ENCODE measurements at places on chromosomes 2 and 18.

DNA sequence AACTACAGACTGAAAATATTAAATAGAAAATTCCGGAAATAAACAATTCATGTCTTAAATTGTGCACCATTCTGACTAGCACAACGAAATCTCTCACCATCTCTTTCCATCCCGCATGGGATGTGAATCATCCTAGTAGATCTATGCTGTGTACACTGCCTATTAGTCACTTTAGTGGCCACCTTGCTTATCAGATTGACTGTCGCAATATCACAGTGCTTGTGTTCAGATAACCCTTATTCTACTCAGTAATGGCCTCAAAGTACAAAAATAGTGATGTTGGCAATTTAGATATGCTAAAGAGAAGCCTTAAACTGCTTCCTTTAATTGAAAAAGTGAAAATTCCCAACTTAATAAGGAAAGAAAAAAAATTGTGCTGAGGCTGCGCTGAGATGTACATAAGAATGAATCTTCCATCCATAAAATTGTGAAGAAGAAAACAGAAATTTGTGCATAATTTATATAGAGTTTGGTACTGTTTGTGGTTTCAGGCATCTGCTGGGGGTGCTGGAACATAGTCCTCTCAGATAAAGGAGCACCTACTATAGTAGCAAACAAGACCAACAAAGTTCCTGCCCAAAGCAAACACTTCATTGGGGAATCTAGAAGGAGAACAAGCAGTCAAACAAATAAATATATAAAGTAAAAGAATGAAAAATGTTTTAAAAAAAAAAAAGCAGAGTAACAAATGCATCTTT lies 12.0 kb downstream of the PSMD1 start:
- peak; percentile 67 for DNase-seq

- DNase-seq: no peak
Observed at GRCh38 chr2:238973038-238973739, 125.3 kb downstream of the TWIST2 start.

GRCh38 chr2:173044686-173045085 lies 31.0 kb upstream of the MAP3K20 start:
- DNase-seq: no peak

GRCh38 chr2:71688530-71688929 lies 235.2 kb downstream of the DYSF start:
- no peak for DNase-seq

DNA sequence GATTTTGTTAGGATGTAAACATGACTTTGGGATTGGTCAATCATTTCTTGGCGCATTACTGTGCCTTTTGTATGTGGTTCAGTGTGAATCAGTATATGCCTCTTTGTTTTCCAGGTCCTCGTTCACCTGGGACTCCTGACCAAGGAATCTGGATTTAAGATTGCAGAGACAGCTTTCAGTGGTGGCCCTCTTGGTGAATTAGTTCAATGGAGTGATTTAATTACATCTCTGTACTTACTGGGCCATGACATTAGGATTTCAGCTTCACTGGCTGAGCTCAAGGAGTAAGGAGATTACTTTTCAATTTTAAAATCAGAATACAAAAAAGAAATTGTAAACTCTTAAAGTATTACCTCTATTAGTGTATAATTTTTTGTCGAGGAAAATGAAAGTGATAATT lies 87.6 kb downstream of the MGAT5 start:
- DNase-seq: no peak

- DNase-seq: no peak
Observed at GRCh38 chr2:74533464-74533863, 3.7 kb downstream of the HTRA2 start.

DNA sequence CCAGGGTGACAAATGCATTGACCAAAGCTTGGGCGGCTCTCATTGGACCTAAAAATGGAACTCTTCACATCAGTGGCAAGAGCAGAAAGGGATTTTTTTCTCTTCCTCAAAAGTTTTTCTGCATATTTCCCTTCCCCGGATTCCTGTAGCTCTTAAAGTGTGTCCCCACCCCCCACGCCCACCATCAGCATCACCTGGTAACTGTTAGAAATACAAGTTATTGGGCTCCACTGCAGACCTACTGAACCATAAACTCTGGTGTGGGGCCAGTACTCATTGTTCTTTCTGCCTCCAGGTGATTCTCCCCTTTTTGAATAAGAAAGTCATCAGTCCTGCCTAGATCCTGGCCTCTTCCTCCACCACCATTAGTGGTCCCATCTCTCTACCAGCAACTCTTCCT lies 1.3 kb upstream of the MYO5B start:
- DNase-seq: no peak

DNA sequence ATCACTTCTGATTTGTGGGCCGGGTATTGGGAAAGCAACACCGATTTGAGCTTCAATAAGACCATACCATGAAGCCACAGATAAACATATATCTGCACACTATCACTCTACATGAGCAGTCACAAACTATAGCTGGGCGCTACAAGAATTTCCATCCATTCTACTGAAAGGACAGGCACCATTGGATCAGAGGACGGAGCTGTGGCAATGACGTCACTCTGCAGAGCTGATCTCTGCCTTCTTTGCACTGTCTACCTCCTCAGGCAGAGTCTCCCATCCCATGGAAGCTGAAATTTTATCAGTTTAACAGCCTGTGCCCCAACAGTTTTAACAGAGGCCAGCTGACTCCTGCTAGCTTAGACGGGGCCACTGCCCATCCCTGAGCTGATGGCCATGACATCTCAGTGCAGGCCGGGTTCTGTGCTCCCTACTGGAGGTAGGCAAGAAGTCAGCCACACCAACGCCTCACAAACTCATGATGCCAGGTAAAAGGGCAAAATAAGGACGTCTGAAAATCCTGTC lies 389.6 kb upstream of the SALL3 start:
- DNase-seq: no peak

GRCh38 chr2:148875387-148876051 lies 492 bp downstream of the KIF5C start:
- no peak for DNase-seq

- DNase-seq: no peak
Observed at GRCh38 chr2:64635976-64636911, 17.5 kb downstream of the SERTAD2 start.

DNA sequence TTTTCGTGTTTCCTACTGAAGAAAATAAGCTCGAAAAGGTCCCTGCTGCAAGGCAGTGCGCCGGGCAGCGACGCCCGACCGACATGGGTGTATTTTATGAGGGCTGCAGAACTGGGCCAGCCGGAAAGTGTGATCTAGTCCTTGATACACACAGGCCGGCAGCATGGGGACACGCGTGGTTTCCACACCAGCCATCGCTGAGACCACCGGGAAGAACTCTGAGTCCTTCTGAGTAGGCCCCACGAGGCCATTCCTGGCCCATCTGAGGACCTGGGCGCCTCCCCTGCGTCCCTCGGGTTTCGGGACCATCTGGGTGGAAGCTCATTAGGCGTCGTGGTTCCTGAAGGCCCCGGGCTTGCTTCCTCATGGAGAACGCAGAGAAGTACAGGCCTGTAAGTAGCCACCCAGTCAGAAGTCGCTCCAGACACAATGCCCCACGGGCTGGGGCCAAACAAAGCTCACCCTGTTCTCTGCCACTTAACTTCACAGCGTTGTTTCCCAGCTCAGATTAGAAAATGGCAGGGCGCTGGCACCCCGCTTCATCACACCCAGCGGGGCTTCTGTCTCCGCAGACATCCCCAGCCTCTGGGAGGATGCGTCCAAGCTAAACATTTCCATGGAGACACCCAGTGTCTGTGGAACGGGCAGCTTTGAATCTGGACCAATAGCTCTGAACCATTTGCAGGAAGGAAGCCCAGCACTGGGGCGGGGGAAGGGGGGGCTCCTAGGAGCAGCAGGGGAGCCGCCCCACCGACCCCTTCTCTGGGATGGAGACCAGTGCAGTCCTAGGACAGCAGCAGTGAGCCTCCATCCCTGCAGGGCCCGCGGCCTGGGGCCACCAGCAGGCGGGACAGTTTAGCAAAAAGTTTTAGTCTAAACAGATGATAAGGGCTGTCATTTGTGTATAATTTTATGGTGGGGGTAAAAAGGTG lies 2.4 kb downstream of the NFATC1 start:
- no peak for DNase-seq

DNA sequence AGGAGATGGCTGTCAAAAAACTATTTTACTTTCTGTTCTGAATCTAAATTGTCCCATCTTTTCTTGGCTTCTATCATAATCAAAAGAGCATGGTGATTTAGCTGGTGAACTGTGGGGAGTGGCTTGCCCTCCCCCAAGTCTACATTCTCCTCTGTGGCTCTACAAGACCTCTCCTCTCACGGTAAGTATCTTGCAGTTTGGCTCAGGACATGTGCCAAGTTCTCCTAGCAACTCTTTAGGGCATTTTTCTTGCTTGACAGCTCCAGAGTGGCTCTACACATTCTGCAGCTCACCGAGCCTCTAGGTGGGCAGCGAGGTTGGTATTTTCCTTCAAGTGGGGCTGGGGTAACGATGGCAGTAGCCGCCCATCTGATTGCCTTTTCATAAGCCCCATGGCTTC lies 29.1 kb downstream of the SLC4A5 start:
- DNase-seq: no peak

- peak; percentile 48 for DNase-seq
Observed at GRCh38 chr2:231037731-231038482, 584 bp downstream of the C2orf72 start.

DNA sequence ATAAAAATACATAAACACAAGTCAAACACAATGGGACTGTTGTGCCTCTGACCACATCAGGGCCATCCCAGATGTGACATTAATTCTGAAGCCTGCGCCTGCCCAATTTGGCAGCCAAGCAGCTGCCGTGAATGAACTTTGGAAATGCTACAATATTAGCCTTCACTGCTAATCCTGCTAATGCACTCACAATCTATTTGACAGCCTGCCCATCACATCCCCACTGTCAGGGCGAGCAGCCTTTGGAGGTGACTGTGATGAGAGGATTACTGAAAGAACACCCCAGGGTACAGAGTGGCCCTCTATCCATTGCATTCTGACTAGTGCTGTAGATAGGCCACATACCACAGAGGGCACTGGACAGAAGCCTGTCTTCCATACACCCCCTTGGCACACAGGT lies 21.6 kb downstream of the OSR1 start:
- DNase-seq: no peak

DNA sequence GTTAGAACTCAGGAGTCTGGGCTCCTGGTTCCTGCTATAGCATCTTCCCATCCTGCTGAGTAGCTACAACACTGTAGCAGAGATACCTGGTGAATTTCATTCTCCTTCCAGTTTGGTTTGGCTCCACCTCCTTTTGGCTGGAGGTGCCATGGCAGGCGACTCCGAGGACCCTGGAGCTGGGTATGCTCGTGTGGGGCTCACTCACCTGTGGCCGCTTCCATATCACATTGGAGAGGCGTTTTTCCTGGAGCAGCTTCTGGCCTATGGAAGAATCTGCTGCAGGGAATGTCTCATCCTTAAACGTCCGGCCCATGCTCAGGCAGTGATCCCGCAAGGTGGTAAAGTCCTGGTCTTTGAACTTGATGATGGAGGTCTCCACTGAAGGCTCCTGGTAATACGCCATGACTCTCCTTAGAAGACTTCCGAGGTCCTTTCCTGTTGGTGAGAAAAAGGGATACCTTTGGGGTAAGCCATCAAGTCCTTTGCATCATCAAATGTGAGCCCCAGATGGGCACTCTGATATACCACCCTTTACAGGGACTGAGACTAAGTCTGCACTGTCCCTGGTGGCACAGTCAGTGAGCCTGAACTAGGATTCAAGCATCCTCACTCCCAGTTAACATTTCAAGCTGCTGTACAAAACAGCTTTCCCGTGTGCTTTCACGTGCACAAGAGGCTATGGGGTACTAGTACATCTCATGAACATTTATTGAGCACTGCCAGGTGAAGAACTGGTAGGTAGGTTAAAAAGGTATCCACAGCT lies 20.1 kb downstream of the CAPN13 start:
- no peak for DNase-seq

- DNase-seq: no peak
Observed at GRCh38 chr2:110858135-110858725, 125.9 kb downstream of the ACOXL start.

- DNase-seq: no peak
Observed at GRCh38 chr2:126222278-126222677, 433.7 kb upstream of the GYPC start.

DNA sequence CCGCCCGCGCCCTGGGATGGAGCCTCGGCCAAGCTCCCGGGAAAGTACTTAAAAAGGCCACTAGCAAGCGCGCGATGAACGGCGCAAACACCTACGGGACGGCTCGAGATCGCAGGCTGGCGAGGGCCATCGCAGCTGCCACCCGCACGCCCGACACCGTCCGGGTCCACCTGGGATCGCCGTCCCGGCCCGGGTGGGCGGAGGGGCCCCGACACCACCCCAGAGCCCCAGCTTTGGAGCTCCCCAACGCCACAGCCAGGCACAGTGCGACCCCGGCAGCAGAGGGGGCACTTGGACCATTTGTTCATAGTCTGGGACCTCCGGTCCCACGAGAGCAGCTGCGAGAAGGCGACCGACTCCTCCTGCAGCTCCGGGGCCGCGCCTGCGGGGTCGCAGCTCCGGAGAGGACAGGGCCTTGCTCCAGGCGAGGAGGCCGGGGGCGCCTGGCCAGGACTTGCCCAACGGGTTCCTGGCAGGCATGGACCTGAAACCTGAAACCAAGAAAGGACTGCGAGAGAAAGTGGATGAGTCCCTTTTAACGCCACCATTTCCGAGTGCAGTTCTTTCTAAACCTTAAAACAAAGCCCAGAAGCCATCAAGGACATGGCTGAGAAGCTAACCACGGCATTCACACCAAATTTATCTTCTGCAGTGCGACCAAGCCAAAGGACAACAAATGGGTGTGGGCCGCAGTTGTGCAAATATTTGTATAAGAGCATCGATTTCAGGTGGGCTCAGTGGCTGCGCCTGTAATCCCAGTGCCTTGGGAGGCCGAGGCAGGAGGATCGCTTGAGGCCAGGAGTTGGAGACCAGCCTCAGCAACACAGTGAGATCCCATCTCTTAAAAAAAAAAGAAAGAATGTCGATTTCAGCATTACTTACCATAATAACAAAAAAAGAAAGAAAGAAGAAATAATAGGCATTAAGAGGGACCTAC lies 54.0 kb upstream of the IMP4 start:
- no peak for DNase-seq

- DNase-seq: no peak
Observed at GRCh38 chr18:6557770-6558248, 143.1 kb upstream of the L3MBTL4 start.

GRCh38 chr18:8889489-8889888 lies 184.1 kb downstream of the MTCL1 start:
- no peak for DNase-seq

- DNase-seq: no peak
Observed at GRCh38 chr2:15642815-15643500, 51.3 kb downstream of the DDX1 start.

GRCh38 chr2:138035608-138036217 lies 71.4 kb downstream of the HNMT start:
- peak; percentile 47 for DNase-seq

- DNase-seq: no peak
Observed at GRCh38 chr2:214629875-214630274, 179.6 kb downstream of the BARD1 start.

GRCh38 chr2:85763831-85764230 lies 10.0 kb downstream of the ATOH8 start:
- DNase-seq: no peak

DNA sequence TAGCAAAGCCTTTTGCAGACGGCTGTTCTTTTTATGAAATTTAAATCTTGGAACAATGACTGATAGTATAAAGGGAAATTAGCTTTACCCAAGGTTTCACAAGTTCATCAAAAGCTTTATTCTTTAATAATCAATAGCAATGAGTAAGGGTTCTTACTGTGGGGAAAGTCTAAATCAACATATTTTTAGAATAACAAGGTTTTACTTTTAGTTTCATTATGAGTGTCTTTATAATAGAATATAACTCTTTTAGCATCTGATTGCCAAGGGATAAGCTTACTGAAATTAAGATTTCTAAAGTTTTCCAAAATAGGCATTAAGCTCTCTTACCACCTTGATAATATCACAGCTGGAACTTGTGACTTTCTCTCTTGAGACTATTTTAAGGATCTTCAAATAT lies 1489.7 kb downstream of the LRP1B start:
- DNase-seq: no peak
